ENCODE measurements at places on chromosomes 4 and X.

GRCh38 chrX:134362560-134363089 lies 97.3 kb upstream of the HPRT1 start:
- no peak for DNase-seq

GRCh38 chr4:2843263-2843940 lies at the start of gene ADD1:
Gene ADD1, plus strand, starts transcription at chr4:2843844. Its CDS starts 32,072 bp downstream, at chr4:2875916.
- peak; percentile 81 for DNase-seq

DNA sequence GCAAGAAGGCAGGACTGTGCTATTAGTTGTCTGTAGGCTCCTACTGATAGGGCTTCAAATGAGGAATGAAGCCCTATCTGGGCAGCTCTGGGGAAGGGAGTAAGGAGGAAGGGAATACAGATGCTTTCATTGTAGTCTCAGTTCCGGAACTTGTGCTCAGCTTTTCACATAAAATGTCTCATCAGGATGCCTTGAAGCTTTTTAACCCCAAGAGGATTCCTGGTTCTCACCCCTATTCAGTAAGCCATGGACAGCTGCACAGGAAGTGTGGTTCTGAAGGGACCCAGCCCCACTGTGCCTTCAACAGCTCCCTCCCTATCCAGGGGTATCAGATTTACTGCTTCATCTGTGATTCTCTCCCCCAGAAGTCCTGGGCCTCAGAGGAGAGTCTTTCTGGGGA lies 5.0 kb downstream of the ARMCX5 start:
- no peak for DNase-seq

DNA sequence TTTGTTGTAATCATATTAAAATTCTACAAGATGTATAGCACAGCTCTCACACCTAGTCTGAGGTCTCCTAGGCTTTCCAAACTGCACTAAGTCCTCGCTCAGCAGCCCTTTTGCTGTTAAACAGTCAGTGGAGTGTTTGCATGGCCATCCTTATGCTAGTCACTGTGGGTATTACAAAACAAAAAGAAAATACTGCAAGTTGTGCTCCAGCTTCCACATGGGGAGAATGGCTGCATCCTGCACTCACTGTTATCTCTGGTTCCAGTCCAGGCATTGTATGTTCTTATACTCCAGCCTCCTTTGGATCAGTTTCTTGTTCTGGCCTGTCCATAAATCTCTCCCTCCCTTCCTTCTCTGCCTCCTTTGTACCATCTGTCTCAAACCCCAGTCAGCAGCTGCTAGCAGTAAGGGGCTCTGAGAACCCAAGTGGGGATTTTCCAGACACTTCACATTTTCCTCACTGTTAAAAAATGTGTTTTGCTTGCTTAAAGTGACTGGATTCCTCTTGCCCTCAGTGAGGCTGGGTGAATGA lies 38.5 kb upstream of the BMP15 start:
- no peak for DNase-seq

- peak; percentile 0 for DNase-seq
Observed at GRCh38 chrX:3651277-3651676, 62.2 kb downstream of the PRKX start.
